ENCODE measurements at places on chromosomes 6 and 20.

DNA sequence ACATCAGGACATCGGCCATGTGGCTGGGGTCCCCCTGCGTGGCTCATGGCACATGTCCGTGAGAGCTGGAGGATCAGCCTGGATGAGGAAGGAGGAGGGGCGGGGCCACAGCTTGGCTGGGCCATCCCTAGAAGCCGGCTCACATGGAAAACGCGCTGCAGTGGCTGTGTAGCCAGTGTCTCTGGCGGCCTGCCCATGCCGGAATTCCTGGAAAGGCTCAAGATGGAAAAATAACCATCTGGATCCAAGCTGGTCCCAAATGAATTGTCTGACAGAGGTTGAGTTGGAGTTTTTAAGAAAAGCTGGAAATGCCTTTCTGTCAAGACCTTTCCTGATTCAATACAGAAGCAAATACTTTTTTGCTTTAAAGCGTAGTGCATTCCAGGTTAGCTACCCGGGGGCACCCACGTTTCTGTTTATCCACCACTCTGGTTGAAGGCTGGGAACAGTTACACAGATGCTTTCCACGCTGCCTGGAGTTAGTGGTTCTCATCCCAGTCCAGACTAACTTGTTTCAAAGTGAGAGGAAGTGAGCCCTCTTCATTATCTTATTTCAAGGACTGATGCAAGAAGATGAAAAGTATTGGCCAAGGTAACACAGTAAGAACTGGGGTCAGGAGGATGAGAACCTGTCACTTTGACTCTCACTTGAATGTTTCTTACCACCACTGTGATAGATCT, 99.0 kb downstream of the GMPR start:
- no peak for DNase-seq

DNA sequence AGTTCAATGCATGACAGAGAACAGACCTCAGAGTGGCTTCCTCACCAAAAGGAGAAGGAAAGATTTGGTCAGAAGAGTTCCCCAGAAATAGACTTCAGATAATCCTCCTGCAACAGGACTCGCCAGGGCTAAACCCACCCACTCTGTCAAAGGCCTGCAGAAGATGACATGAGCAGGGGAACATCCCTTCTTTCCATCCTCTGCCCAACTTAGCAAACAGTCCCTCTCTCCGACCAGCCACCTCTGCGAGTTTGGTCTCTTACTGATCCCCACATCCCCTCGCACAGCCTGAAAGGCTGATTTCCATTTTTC, 7.5 kb downstream of the NFATC2 start:
- DNase-seq: no peak

DNA sequence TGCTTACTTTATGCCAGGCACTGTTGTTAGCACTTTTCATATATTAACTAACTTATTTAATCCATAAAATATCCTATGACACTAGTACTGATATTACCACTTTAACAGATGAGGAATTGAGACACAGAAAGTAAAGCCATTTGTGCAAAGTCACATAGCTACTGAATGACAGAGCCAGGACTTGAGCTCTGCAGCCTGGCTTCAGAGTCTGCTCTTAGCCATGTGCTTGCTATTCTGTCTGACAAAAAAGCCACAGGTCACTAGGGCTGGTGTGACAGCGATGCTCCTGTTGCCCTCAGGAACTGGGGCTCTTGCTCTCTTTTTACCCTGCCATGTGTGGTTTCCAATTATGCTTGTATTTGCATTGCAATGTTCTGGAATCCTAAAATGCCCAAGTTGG, 44.7 kb upstream of the RNF8 start:
- no peak for DNase-seq

GRCh38 chr6:146355521-146356100, 188.0 kb upstream of the RAB32 start:
- DNase-seq: no peak

DNA sequence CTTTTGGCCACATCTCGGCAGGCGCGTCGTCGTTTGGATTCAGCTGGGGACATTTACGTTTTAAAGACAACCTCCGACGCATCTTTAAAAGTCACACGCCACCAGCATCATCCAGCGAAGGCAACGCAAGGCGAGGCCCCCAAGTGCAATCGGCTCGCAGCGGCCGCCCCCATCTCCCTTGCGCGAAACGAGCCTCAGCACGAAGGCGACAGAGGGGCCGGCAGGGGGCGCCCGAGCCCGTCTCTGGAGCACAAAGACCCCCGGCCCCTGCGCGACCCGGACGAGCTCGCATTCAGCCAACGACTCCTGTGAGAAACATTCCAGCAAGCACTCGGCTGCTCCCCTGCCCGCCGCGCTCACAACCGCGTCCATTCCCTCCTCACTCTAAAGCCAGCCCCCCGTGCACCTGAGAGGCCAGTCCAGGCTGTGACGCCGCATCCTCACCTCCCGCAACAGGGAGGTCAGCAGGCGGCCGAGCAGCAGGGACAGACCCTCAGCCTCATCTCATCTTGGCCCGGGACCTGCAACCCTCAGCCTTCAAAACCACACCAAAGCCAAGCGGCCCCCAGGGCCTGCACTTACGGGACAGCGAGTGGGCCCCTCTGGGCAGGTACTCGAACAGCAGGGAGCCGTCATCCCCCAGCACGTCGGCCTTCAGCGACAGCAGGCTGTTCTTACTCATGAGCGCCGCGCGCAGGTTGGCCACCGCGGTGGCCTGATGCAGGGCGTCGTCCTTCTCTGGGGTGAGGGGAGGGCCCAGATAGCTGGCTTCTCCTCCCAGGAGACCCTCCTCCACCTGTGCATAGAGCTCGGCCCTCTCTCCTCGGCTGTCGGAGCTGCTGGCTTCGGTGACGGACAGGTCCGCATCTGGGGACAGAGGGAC, 35.8 kb downstream of the SLC2A4RG start:
- DNase-seq: peak; percentile 99

DNA sequence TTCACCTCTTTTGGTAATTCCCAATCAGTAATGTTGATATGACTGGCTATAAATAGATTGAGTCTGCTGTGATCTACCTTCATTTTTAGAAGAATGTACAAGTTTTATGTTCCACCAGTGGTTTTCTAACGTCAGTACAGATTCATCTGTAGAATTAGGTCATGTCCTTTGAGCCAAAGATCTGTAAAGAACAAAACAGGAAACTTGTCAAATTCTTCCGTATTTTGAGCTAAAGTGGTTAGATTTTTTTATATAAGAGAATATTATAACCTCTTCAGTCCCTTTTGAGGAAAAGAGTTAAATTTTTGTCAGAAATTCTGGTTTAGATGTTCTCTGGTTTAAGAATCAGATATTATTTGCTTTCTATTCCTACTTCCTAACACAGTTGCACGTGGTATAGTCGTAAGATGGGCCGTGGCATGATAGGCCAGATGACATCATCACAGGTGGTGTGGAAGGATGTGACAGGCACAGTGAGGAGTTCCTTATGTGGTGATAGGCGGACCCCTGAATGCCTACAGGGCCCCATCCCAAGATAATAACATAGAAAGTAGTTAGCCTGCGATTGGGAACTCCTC, 62.3 kb downstream of the SNX9 start:
- no peak for DNase-seq

DNA sequence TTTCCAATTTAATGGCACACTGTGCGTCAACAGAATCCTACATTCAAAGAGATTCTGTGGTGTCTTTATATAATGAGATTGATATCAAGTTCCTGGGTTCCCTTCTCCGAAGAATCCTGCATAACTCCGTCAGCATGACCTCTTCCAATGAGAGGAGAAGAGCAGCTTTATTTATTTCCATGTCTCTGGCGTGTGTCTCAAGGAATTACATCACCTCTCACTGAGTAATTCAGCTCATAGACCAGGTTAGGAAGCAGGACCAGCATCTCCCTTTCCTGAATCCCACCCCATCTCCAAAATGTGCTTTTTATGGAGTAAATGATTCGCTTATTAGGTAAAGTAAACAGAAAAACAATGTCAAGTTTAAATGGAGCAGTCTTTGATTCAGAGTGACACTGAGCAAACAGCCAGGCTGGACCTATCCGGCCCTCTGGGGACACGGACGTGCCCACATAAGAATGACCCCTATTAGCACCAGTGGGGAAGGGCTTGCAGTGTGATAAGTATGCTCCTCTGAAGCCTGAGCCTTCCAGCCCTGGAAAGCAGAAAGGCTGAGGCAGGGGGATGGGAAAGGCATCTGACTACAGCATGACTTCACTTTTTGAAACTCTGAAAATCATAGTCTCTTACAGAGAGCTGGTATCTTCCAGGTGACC, 165.2 kb downstream of the CLIC5 start:
- no peak for DNase-seq

All from H7 (cell line).